ENCODE measurements at places on chromosomes 4 and X. TPM values are rescaled to one million over a fixed set of nuclear protein-coding genes. Genes with fewer than 3 reads are reported as not detected.
A peak's percentile ranks its signal among the peaks of the same experiment; 100 is the strongest.

- DNase-seq: no peak
- no peak overlapping the region for H3K27ac ChIP-seq
- no peak overlapping the region for H3K4me3 ChIP-seq
- no peaks in the 10 kb centered on the region for H3K4me1 ChIP-seq
- H3K27me3 ChIP-seq: no peaks in the 10 kb centered on the region
Observed at GRCh38 chr4:162265802-162266201, 102.0 kb upstream of the FSTL5 start.

GRCh38 chr4:164948975-164949374 lies 28.5 kb downstream of the TRIM61 start:
- no peaks in the 10 kb centered on the region for H3K27me3 ChIP-seq
- no peak for DNase-seq
- no peaks in the 10 kb centered on the region for H3K36me3 ChIP-seq

- H3K27me3 ChIP-seq: no peaks in the 10 kb centered on the region
- peaks cover 2% of the 10 kb centered on the region for H3K4me1 ChIP-seq
- no peak for DNase-seq
Observed at GRCh38 chrX:15744181-15744867, 6.3 kb downstream of the CA5B start.

DNA sequence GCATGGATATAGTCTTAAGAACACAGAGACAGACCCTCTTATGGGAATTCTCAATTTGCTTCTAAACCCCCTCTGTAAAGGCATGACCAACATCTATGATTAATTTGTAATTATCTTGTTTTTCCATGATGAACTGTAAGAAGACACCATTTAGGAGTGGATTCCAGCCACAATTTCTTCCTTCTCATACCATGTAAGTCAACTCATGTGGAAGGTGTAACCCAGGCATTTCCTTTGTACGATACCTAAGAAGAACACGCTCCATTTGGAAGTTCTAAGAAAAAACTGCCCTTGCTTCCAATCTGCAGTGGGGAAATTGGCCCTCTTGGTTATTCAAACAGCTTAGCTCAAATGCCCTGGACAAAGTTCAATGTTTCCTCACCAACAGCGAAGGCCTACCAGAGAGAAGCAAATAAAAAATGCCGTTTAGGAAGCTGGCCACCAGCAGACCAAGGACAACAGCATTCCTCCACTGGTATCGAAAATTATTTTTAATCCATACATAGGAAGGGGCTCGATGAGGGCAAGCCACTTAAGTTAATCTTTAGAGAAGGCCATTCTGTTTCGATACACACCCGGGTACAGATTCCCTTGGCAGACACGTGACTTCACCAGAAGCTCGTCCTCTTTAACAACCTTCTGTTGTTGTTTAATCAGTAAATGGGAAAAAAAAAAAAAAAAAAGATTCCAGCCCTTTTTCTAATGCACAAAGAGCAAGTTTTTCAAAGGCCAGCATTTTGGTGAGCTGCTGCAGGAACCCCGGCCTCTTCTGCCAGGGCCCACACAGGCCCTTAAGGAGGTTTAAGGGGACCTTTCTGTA lies 2.6 kb downstream of the DHRSX start:
- no peaks in the 10 kb centered on the region for H3K36me3 ChIP-seq
- no peaks in the 10 kb centered on the region for H3K27me3 ChIP-seq
- H3K4me1 ChIP-seq: no peaks in the 10 kb centered on the region
- no peak overlapping the region for H3K27ac ChIP-seq
- peak overlapping the region; percentile 23 for H3K4me3 ChIP-seq
- no peak for DNase-seq

DNA sequence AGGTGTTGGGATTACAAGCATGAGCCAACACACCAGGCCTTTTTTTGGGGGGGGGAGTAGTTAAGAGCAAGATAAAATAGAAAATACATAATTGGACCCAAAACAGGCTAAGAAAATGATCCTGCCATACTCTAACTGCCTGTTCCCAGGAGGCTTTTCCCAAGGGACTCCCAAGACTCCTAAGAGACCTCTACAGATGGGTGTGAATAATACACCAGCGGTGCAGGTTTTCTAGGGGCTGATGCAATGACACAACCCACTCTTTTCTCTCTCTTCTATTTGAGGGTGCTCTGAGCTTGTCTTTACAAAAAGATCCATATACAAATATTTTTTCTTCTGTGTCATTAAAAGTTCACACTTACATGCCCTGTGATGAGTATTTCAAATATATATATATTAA lies 116.9 kb downstream of the RASL11B start:
- H3K27me3 ChIP-seq: no peaks in the 10 kb centered on the region
- H3K36me3 ChIP-seq: no peaks in the 10 kb centered on the region
- H3K27ac ChIP-seq: no peak overlapping the region
- H3K4me3 ChIP-seq: no peak overlapping the region
- no peaks in the 10 kb centered on the region for H3K4me1 ChIP-seq

DNA sequence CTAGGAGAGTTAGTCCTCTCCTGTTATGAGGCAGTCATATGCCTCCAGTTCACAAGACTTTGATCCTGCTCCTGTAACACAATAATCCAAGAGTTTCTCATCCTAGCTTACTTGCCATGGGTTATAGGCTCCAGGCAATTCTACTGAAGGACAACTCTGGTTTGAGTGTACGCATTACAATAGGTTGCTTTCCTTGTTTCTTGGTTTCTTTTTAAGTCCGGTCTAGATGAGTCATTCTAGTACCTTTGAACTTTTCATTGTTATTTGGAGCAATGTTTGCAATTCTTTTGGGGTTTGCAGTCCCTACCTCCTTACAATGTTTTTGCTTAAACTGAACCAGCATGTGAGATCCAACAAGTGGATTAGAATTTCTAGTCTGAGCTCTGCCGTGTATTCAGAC lies 109.1 kb downstream of the ANAPC4 start:
- H3K4me1 ChIP-seq: no peaks in the 10 kb centered on the region
- no peaks in the 10 kb centered on the region for H3K36me3 ChIP-seq
- DNase-seq: no peak
- no peak overlapping the region for H3K27ac ChIP-seq
- H3K27me3 ChIP-seq: no peaks in the 10 kb centered on the region
- no peak overlapping the region for H3K4me3 ChIP-seq

- no peak for DNase-seq
- no peaks in the 10 kb centered on the region for H3K27me3 ChIP-seq
- H3K36me3 ChIP-seq: no peaks in the 10 kb centered on the region
- H3K4me1 ChIP-seq: peaks cover 2% of the 10 kb centered on the region
- H3K27ac ChIP-seq: no peak overlapping the region
Observed at GRCh38 chr4:173436771-173437265, 37.9 kb upstream of the SCRG1 start.

GRCh38 chr4:103095080-103095479 lies 4.6 kb downstream of the BDH2 start:
- DNase-seq: no peak
- H3K4me3 ChIP-seq: no peak overlapping the region
- H3K4me1 ChIP-seq: no peaks in the 10 kb centered on the region

GRCh38 chrX:148412006-148412405 lies 88.4 kb upstream of the AFF2 start:
- H3K27me3 ChIP-seq: no peaks in the 10 kb centered on the region
- H3K4me1 ChIP-seq: no peaks in the 10 kb centered on the region
- H3K27ac ChIP-seq: no peak overlapping the region
- H3K36me3 ChIP-seq: no peaks in the 10 kb centered on the region
- DNase-seq: no peak

GRCh38 chr4:150012851-150013360 lies 65.3 kb upstream of the DCLK2 start:
- H3K4me3 ChIP-seq: no peak overlapping the region
- no peak for DNase-seq
- H3K4me1 ChIP-seq: no peaks in the 10 kb centered on the region

DNA sequence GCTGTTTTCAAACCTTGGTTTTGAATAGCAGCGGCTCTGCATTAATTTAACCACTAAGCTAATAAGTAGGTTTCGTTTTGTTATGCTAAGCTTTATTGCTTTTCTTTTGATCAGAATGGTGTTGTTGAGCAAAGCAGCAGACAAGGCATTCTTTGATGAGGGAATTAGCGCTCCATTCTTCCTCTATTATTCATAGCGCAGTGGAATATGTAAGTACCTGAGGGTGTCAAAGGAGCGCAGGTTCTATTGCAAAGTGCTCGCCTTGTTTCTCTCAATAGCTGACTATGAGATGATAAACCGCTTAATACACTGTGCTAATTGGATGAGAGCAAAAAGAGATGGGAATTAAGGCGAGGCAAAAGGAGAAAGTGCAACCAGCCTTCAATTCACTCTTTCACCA lies 16.3 kb downstream of the ARX start:
- H3K36me3 ChIP-seq: no peaks in the 10 kb centered on the region
- H3K27me3 ChIP-seq: no peaks in the 10 kb centered on the region
- no peaks in the 10 kb centered on the region for H3K4me1 ChIP-seq
- no peak overlapping the region for H3K27ac ChIP-seq
- no peak for DNase-seq

DNA sequence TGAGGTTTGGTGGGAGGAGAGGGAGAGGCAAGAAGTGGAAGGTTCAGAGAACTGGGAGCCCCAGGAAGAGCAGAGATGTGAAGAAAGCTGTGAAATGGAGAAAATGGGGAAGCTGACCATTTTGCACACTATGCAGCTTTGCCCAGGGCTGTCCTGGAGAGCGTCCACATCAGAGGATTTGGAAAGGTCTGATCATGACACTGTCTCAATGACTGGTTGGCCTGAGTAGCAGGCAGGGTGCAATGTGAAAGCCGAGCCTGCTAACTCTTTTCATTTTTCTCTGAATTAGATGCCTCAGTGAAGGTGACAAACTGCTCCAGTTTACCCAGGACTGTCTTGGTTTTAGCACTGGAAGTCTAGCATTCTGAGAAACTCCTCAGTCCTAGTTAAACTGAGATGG lies 330.1 kb upstream of the RPS6KA3 start:
- H3K36me3 ChIP-seq: no peaks in the 10 kb centered on the region
- H3K4me3 ChIP-seq: no peak overlapping the region
- no peaks in the 10 kb centered on the region for H3K4me1 ChIP-seq
- no peak overlapping the region for H3K27ac ChIP-seq

DNA sequence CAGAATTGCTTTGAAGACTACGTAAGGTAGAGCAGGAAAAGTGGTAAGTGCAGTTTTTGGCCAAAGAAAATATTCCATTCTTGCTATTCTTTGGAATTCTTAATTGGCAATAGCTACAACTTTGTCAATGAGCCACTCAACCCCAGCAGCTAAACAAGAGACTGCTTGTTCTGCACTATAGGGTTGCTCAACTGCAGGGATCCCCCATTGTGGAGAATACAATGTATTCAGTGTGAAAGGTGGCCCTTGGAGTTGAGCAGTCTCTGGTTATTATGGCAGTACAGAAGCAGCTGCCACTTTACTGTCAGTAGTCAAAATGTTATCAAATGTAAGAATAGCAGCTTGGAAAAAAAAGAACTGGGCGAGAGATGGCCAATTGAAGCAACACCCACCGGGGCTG lies 808.7 kb downstream of the CENPC start:
- DNase-seq: no peak
- H3K36me3 ChIP-seq: no peaks in the 10 kb centered on the region
- H3K27ac ChIP-seq: no peak overlapping the region
- H3K4me3 ChIP-seq: no peak overlapping the region
- no peaks in the 10 kb centered on the region for H3K27me3 ChIP-seq

GRCh38 chr4:166426300-166426863 lies 553.3 kb downstream of the TLL1 start:
- H3K4me3 ChIP-seq: no peak overlapping the region
- DNase-seq: no peak
- H3K27me3 ChIP-seq: no peaks in the 10 kb centered on the region
- no peaks in the 10 kb centered on the region for H3K36me3 ChIP-seq

Gene JCHAIN
- 33.8 TPM for total RNA-seq

Data from aorta (tissue), 5 donors.